ENCODE measurements at places on chromosomes 12 and 14. TPM values are rescaled to one million over a fixed set of nuclear protein-coding genes. Genes with fewer than 3 reads are reported as not detected.

The ADAM21 gene
- total RNA-seq, result 0.43 TPM

The NKX2-1 gene
- not detected for total RNA-seq

The SPIC gene
- total RNA-seq, result not detected

The CFAP251 gene
- 5.9 TPM for total RNA-seq

The DAO gene
- total RNA-seq, result not detected

The TBC1D30 gene
- 0.11 TPM for total RNA-seq

The GOLT1B gene
- 74.1 TPM for total RNA-seq

The SYT10 gene
- total RNA-seq, result not detected

The DHH gene
- not detected for total RNA-seq

The SMOC1 gene
- total RNA-seq, result not detected

The HRK gene
- 0.11 TPM for total RNA-seq

The PAPLN gene
- 4.4 TPM for total RNA-seq

The P2RX7 gene
- not detected for total RNA-seq

The CIT gene
- 13.7 TPM for total RNA-seq

The PLXNC1 gene
- 0.39 TPM for total RNA-seq

The SMIM41 gene
- 0.39 TPM for total RNA-seq

The PTPRO gene
- total RNA-seq, result not detected

The KLRC4 gene
- 1.2 TPM for total RNA-seq

The LHX5 gene
- 1.2 TPM for total RNA-seq

The AICDA gene
- total RNA-seq, result not detected

The TOGARAM1 gene
- 19.2 TPM for total RNA-seq

The B4GALNT3 gene
- total RNA-seq, result 0.39 TPM

The VCPKMT gene
- 7.4 TPM for total RNA-seq

The TMEM30B gene
- 9.0 TPM for total RNA-seq

The TMPRSS12 gene
- under 0.01 TPM for total RNA-seq

The MYO1H gene
- total RNA-seq, result 1.2 TPM

The RNASE7 gene
- not detected for total RNA-seq

The KLHDC1 gene
- 9.8 TPM for total RNA-seq

The TMTC1 gene
- total RNA-seq, result 0.39 TPM

Data from placental epithelial cell (primary cell).